ENCODE measurements at places on chromosomes 1 and 21.
A peak's percentile ranks its signal among the peaks of the same experiment; 100 is the strongest.

GRCh38 chr1:35452106-35452774 is 105.0 kb downstream of the KIAA0319L start:
- DNase-seq = no peak

DNA sequence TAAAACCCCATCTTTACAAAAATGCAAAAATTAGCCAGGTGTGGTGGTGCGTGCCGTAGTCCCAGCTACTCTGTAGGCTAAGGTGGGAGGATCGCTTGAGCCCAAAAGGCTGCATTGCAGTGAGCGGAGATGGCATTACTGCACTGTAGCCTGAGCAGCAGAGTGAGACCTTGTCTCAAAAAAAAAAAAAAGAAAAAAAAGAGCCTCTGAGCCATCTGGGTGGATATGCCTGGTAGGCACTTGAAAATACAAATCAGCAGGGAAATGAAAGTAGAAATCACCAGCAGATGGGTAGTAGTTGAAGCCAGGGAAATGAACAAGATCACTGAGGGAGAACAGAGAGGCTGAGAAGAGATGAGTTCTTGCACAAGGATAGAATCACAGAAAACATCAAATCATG is 131.0 kb upstream of the HMCN1 start:
- DNase-seq = no peak

DNA sequence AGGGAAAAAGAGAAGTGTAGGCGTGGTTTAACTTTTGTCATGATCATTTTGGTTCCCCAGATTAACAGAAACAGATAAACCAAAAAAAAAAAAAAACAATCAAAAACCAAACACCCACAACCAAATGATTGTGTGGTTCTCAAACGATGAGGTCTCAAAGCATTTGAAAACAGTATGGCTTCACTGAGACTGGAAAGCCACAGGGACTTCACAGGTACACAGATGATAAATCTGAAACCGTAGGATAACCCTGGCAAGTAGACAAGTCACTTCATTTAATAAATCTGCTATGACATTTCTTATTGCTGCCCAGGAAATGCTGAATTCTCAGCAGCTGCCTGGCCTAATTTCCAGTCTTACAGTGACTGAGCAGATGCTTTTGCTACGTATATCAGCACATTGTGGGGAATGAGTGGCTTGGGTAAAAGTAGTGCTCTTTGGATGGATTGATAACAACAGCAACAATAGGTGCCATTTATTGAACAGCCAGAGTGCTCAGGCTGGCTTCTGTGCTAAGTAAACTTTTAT is 6.1 kb downstream of the ST6GALNAC3 start:
- DNase-seq = no peak

DNA sequence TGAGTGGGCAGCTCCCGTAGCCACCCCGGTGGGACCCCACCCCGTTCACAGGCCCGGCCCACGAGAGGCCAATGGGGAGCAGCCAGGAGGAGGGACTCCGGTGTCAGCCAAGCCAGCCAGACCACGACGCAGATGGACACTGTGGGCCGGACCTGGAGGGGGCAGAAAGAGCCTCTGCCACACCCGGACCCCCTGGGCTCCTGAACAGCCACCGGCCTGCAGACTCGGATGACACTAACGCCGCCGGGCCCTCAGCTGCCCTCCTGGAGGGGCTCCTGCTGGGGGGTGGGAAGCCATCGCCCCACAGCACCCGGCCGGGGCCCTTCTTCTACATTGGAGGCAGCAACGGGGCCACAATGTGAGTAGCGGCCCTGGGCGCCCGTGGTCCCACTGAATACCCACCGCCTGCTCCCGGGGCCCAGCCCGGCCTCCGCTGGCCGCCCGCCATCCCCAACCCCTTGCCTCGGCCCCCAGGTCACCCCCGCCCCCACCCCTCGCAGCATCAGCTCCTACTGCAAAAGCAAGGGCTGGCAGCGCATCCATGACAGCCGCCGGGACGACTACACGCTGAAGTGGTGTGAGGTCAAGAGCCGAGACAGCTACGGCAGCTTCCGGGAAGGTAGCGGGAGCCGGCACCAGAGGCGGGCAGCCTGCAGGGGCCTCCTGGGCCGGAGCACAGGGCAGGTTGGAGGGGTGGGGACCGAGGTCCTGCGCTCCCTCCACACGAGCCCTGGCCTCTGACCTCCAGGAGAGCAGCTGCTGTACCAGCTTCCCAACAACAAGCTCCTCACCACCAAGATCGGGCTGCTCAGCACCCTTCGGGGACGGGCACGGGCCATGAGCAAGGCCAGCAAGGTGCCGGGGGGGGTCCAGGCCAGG is 6.5 kb downstream of the TTLL10 start:
- DNase-seq = no peak

GRCh38 chr1:218426343-218426657 is 81.2 kb downstream of the TGFB2 start:
- DNase-seq = no peak

- no peak for DNase-seq
Measured at GRCh38 chr1:156727926-156728598, at the start of gene METTL25B. METTL25B (plus strand) TSS chr1:156728469; CDS start chr1:156729105, 636 bp downstream.

DNA sequence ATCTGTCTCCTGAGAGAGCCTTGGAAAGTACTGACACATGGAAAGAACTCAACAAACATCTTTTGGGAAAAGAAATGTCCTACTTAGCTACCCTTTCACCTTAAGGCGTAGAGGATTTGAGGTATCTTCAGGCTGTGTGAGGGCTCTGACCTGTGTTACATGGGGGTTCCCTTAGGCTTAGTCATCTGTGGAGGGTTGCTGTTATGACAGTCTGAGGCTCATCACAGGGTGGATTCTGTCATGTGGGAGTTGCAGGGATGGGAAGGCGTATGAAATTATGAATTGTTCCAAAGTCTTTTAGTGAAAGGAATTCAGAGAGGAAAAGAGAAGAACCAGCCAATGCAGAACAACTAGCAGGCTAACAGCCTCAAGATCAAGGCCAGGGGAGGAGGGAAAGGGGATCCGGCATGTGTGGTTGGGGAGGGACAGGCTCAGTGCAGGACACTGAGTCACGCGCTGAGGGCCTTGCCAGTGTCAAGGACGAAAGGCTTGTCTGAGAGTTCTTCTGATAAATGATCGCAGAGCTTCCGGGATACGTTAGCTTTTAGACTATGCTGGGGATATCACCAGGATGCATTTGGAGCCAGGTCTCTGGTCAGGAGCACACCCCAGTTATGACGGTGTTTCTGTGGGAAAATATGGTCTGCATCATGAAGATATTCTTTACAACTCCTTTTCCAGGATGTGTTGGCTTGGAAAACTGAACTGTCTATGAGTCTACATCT is 24.6 kb upstream of the PLA2G2C start:
- DNase-seq = no peak

GRCh38 chr1:157196245-157196543 is 58.0 kb upstream of the ETV3 start:
- no peak for DNase-seq

DNA sequence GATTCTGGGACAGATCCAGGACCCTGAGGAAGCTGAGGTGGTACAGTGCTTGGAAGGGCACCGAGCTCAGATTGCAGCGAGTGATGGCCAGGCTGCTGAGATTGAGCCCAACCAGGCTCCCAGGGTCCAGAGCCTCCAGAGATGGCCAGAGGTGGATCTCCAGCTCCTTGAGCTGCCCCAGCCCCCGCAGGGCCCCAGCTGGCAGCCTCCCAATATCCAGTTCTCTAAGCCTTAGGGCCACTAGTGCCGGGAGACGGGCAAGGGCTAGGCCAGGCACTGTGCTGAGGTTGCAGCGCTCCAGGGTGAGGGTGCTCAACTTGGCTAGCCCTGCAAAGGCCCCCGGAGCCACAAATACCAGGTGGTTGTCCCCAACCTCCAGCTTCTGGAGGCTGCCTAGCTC is 3.4 kb downstream of the LINGO4 start:
- DNase-seq = no peak

- DNase-seq = no peak
Measured at GRCh38 chr1:94599095-94599813, 57.7 kb upstream of the F3 start.

DNA sequence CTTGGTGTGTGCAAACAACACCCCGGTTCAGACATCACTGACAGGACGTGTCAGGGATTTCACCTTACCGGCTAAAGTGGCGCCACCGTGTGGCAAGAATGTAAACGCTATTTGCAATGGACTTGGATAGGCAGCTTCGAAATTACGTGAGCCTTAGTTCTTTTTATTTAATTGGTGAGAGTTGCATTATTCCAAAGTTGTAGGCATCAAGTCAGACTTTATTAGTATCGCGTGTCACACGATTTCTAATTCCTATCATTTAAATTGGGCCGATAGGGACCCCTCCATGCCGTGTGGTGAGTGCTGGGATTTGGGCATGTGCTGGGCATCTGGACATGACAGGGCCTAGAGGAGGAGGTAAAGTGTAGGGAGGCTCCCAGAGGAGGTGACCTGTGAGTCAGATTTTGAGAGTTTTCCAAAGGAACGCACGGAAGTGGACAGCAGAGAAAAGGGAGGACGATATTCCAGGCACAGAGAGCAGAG is 14.5 kb upstream of the CPT2 start:
- DNase-seq = peak; percentile 42

DNA sequence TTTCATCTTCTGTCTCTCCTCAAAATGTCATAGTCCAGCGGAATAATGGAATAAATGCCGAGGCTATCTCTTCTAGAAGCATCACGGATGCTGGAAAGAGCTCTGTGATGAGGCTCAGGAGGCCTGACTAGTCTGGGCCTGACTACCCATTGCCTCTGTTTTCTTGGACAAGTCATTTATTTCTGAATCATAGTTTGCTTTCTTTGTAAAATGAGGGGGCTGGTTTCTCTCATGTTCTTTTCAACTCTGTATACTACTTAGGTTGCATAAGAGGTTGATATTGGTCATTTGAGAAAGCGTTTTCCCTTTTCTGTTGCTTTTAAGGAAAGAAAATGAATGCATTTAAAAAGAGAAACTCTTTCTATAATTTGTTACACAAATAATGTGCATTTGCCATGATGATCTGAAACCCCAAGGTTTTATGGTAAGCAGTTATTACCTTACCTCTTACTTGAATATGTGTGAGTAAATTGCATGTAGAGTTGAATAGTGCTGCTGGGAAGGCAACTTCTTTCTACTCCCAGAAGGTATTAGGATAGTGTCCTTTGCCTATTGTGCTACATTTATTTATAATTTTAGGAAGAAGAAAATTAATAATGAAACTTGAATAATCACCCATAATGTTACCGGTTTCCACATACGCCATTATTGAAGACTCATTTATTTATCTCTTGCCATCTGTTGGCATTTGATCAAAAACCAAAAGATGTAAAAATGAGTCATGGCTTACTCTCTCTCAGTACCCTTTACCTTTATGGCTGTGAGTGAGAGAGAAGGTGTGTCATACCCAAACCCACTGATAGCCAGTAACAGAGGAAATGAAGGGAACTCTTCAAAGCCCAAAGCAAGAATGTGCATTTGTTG is 179.1 kb downstream of the FASLG start:
- no peak for DNase-seq

DNA sequence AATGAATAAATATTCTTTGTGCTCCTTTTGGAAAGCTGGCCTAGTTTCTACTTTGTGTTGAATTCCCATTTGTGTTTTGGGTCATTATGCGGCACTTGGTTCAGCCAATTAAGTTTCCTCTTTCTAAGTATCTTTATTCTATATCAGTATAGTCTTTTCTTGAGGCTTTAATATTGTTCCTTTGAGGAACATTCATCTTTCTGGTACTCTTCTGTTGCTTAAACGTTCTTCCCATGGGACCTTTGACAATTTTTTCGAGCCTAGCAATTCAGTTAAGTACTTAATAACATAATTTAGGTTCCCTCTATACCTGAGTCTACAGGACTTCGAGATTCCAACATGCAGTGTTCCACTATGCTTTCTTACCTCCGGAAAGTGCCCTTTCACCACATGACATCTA is 24.9 kb downstream of the ZBTB40 start:
- DNase-seq = no peak

- no peak for DNase-seq
Measured at GRCh38 chr1:94919241-94920030, 7.5 kb downstream of the CNN3 start.

GRCh38 chr1:145892486-145893087 is 6.9 kb upstream of the ANKRD35 start:
- no peak for DNase-seq

- DNase-seq = no peak
Measured at GRCh38 chr1:206951318-206952100, 5.2 kb upstream of the PIGR start.

GRCh38 chr1:161235957-161236775 is 1.8 kb downstream of the NR1I3 start:
- no peak for DNase-seq

DNA sequence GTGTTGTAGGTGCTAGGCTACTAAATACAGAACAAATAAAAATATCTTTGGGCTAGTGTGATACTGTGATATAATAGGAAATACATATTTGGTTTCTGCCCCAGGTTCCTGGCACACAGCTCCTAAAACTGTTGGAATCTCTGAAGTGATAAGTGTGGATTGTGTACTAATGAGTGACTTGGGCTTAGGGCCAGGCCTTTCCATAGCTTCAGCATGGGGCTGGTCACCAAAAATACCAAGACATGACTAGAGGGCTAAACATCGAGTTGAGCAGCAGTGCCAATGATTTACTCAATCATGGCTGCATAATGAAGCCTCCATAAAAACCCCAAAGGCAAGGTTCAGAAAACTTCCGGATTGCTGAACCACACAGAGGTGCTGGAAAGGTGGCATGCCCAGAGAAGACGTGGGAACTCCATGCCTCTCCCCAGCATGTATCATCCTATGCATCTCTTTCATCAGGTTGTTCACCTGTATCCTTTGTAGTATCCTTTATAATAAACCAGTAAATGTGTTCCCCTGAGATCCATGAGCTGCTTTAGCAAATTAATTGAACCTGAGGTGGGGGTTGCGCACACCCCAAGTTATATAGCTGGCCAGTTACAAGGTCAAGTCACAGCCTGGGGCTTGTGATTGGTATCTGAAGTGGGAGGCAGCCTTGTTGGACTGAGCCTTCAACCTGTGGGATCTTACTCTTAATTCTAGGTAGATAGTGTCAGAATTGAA is 51.6 kb downstream of the ZMYM4 start:
- DNase-seq = no peak

DNA sequence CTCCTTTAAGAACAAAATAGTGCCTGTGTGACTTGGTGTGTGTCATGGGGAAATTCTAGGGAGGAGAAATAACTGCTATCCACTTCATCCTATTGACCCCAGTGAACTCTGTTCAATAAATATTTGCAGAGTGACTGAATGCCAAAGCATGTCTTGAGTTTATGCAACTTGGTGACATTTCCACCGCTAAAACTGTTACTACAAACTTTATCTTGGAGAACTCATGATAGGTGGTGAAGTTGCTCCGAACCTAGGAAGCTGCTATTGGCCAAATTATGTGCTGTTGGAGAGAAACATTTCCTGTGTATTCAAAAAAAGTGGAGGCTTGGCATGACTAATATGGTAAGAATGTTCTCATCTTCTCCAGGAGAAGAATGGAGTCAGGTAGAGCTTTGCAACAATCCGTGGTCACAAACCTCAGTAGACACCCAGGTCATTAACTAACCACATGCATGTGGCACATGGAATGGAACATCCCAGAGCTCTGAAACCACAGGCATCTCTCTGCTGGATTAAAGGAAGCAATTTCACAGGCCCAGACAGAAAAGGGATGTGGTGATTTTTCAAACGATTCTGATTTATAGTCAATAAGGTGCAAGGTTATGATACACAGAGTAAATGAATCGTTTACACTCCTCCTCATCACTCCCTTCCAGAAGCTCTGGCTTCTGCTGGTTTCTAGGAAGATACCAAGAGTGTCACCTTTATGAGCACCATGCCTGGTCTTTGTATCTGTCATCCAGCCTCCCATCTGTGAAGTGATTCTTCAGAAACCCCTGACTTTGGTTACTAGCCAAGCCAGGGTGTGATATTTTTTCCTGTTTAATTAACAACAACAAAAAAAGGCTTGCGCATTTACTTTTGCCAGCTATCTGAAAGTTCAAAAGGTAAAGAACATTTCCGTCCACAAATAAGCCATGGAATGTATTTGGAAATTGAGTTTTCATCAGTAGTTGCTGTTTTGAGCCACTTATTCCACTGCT is 361.1 kb downstream of the TGFB2 start:
- no peak for DNase-seq
